Activated CD4-positive, alpha-beta T cell treated with anti-CD3 and anti-CD28 coated beads, Interleukin-2, amount 50 U/mL, for 4 hours (primary cell): ENCODE measurements at places on chromosomes 11 and 22.

GRCh38 chr11:95398437-95399112 is 167.6 kb upstream of the SESN3 start:
- no peak for DNase-seq

DNA sequence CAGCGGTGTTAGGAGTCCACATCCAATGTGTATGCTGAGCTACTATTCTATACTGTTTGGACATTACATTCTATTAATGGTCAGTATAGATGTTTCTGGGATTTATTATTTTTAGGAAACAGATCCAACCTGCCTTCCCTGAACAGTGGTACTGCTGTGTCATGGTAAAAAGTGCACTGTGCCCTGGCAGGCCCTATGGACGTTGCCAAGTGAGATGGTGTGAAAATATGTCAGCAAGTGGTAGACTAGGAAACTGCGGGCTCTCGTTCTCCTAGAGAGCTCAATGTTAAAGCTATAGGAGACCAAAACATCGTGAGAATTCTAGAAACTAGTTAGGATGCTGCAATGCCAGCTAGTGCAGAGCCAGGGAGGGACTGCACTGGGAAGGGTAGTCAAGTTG is 26.0 kb upstream of the CYP2D6 start:
- no peak for DNase-seq

GRCh38 chr11:1598816-1599215 is 722 bp upstream of the KRTAP5-2 start:
- DNase-seq, result no peak

DNA sequence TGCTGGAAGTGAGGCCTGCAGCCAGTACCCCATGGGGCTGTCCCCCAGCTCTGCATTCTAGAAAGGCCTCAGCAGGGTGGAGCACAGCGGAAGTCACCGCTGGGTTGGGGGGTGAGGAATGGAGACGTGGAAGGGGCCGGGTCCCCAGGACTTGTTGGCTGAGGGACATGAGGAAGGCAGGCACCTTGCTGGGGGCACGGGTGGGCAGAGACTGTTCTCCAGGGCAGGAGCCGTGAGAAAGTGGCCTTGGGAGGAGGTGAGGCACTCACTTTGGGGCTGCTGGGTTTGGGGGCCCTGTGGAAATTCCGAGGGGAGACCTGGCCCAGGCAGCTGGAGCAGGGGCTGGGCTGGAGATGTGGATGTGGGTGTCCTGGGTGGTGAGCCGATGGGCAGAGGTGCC is 5.0 kb downstream of the TNNI2 start:
- DNase-seq, result no peak

GRCh38 chr11:115368616-115369015 is 135.6 kb downstream of the CADM1 start:
- no peak for DNase-seq

GRCh38 chr11:78323363-78323762 is 94.3 kb downstream of the GAB2 start:
- DNase-seq, result no peak

- DNase-seq, result no peak
These were observed 418.6 kb upstream of the LRRC4C start for GRCh38 chr11:41878095-41878494.

- no peak for DNase-seq
These were observed 62.2 kb downstream of the MICAL2 start for GRCh38 chr11:12172493-12173013.

- DNase-seq, result no peak
These were observed 659 bp upstream of the TEAD1 start for GRCh38 chr11:12673601-12673923.

GRCh38 chr11:117833401-117833891 is 8.9 kb upstream of the FXYD2 start:
- no peak for DNase-seq

GRCh38 chr22:23696326-23696851 is 5.6 kb downstream of the RGL4 start:
- DNase-seq, result peak; percentile 65

DNA sequence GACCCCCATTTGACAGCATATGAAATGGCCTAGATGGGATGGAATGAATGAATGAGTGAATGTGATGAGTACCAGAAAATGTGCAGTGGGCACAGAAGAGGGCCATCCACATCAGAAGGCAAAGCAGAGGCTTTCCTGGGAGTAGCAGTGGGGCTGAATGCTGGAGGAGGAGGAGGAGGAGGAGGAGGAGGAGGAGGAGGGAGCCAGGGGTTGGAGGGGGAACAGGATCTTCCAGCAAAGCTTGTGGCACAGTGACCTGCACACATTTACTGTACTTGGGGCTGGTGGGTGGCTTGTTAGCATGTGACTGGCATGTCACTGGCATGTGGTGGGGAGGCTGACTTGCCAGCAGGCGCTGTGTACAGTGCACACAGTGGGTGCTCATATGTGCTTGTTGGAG is 9.5 kb downstream of the SEPTIN3 start:
- DNase-seq, result no peak

DNA sequence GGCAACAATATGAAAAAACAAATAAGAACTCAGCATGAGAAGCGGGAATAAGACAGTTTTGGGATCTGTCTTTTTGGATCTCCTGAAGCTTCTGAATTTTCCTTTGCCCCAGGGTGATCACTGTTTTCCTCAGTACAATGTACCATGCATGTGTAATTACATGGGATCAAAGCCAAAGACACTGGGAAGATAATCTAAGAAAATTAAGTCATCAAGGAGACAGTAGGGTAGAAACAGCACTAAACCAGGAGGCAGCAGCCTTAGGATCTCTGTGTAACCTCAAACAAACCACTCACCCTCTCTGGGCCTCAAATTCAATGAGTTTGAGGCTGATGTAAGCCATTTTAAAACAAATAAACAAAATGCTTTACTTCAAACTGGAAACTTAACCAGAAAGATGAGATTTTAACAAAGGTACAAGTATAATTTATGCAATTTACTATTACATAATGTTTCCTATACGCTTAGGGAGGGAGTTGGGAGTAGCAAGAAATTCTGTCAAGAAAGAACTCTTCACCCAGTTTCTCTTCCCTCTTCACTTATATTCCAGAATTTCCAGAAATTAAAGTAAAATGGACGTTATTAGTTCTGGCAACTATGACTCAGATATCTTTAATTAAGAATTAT is 77.0 kb downstream of the RAB30 start:
- DNase-seq, result no peak

DNA sequence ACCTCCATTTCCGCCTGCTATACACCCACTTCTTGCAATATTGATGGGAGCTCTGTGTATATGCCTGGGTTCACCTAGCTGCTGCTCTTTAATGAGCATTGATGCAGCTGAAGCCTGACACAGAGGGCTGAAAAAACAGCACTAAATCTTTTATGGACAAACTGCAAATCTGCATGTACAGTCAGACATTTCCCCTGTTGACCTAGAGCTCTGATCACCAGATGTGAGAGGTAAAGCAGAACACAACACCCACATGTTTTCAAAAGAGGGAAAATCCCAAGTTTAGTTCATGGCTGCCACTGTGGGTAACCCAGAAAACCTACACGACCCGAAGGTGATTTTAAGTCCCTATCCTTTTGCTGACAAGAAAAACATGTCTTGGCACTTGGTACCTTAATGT is 303.0 kb upstream of the PITPNB start:
- no peak for DNase-seq

- DNase-seq, result peak; percentile 56
These were observed 1.0 kb upstream of the LRFN4 start for GRCh38 chr11:66855574-66856495.

- no peak for DNase-seq
These were observed 858.1 kb downstream of the OPCML start for GRCh38 chr11:132674151-132674550.

DNA sequence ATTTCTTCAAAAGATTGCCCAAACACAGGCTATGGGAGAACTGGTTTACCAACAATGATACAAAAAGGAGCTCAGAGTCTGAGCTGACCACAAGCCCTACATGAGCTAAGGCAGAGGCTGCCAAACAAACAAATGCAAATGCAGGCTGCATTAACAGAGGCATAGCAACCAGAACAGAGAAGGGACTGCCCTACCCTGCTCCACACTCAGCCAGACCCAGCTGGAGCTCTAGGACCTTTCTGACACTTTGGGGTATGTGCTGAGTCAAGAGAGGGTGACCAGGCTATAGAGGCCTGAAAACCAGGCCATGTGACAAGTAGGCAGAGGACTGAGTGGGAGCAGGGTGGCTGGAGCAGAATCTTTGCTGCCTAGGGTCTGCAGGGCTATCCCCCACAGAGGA is 17.8 kb upstream of the P2RY2 start:
- no peak for DNase-seq

GRCh38 chr11:123853038-123853437 is 32.4 kb downstream of the TMEM225 start:
- DNase-seq, result no peak
